Right lobe of liver (tissue), 6 donors: ENCODE measurements at places on chromosomes 16 and 17.
A peak's percentile ranks its signal among the peaks of the same experiment; 100 is the strongest.

DNA sequence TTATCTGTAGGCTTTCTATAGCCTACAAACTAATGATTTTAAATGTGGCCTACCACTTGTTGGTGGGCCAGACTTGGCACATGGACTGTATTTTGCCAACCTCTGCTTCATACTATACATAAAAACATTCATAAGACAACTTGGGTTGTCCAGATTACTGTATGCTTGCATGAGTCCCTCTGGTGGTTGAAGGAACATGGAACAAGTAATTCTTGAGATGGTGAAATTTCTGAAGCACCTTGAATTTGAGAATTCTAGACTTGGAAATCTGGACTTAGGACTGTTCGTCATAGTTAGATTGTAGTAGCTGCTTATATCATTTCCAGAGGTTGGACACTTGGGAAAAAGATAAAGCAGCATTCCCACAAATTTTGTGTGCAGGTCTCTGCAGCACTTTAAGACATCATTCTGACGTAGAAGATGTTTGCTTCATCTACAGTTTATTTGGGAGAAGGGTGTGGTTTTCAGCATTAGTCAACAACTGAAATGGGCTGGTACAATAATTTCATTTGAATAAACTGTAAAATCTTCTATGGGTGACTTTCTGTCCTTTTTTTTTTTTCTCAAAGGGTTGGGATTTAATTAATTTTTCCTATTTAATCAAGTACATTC is 31.2 kb downstream of the NFATC3 start:
- H3K4me1 ChIP-seq, result no peaks in the 10 kb centered on the region
- no peak overlapping the region for H3K27ac ChIP-seq
- H3K36me3 ChIP-seq, result no peaks in the 10 kb centered on the region
- no peaks in the 10 kb centered on the region for H3K27me3 ChIP-seq
- no peak for DNase-seq
- no peak overlapping the region for H3K4me3 ChIP-seq

GRCh38 chr16:51577621-51578303 is 426.7 kb upstream of the SALL1 start:
- no peak overlapping the region for H3K4me3 ChIP-seq
- no peaks in the 10 kb centered on the region for H3K36me3 ChIP-seq

DNA sequence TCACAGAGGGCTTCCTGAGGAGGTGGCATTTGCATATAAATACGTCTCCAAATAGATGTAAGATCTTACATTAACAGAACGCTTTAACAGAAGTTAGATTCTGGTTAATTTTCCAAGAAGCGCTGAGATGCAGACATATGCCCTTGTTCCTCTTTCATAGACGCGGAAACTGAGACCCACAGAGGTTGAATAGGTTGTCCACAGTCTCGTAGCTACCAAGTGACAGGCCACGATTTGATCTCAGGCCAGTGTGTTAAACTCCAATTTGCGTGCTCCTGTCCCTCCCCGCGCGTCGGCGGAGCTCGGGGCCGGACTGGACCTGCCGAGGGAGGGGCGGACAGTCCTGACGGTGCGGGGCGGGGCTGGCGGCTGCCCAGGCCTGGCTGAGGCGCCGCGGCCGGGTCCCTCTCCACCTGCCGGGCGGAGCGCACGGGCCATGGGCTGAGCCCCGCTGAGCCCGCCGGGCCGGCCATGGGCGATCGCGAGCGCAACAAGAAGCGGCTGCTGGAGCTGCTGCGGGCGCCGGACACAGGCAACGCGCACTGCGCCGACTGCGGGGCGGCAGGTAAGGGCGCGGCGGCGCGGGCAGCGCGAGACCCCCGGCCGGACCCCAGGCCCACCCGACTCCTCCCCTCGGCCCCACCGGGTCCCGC is at the start of gene ADAP2:
Gene ADAP2 (plus strand): TSS at position 402 of the 653 bp plus-strand sequence. CDS start 70 bp downstream, at position 472.
- H3K36me3 ChIP-seq, result no peaks in the 10 kb centered on the region
- H3K4me1 ChIP-seq, result no peaks in the 10 kb centered on the region
- peak within 1 kb of the TSS; percentile 48 for H3K4me3 ChIP-seq
- no peaks in the 10 kb centered on the region for H3K27me3 ChIP-seq
- peak; percentile 82 for DNase-seq

- H3K4me3 ChIP-seq, result no peak overlapping the region
- peak; percentile 35 for DNase-seq
- H3K4me1 ChIP-seq, result no peaks in the 10 kb centered on the region
- no peaks in the 10 kb centered on the region for H3K36me3 ChIP-seq
- H3K27me3 ChIP-seq, result no peaks in the 10 kb centered on the region
Observed at GRCh38 chr17:19019041-19019941, 14.7 kb upstream of the FAM83G start.

DNA sequence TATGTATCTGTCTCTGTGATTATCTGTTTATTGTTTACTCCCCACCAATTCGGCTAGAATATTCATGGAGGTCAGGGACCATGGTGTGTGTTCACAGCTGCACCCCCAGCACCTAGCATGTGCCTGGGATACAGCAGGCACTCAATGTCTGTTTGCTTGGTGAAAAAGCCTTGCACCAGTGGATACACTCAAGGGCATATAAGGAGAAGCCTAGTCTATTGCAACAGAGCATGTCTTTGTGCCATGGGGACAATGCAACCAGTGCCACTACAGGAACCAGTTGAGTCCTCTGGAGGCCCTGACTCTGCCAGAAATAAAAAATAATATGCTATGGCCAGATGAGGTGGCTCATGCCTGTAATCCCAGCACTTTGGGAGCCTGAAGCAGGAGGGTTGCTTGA is 93.6 kb downstream of the NDE1 start:
- no peaks in the 10 kb centered on the region for H3K36me3 ChIP-seq
- no peak overlapping the region for H3K4me3 ChIP-seq
- DNase-seq, result no peak
- no peaks in the 10 kb centered on the region for H3K27me3 ChIP-seq

DNA sequence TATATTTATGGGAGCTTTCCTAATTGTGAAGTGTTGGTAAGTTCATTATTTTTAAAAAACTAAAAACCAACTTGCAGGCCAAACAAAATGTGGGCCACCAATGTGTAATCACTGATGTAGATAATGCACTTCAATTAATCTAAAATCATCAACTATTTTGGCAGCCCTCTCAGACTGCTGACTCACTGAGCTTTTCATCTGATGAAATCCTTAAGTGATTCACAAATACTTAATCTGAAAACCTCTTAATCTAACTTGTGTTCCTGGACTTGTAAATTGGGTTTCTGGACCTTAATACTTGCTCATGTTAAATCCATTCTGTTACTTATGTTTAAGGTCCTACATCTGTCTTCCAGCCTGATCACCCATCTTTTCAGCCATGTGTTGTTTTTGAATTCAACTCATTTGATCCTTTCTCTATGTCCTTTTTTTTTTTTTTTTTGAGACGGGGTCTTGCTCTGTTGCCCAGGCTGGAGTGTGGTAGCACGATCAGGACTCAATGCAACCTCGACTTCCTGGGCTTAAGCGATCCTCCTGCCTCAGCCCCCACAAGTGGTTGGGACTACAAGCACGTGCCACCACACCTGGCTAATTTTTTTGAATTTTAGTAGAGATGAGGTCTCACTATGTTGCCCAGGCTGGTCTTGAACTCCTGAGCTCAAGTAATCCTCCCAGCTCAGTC is 39.0 kb downstream of the PRKCB start:
- H3K36me3 ChIP-seq, result no peaks in the 10 kb centered on the region
- peaks cover under 1% of the 10 kb centered on the region for H3K27me3 ChIP-seq
- no peak for DNase-seq
